ENCODE measurements at places on chromosomes 3 and 15.

- DNase-seq: no peak
Observed at GRCh38 chr3:142706321-142707127, 17.3 kb upstream of the TRPC1 start.

GRCh38 chr3:152638707-152639450 lies 196.1 kb upstream of the P2RY1 start:
- DNase-seq: no peak

- DNase-seq: no peak
Observed at GRCh38 chr3:100634493-100635272, 25.3 kb downstream of the ADGRG7 start.

DNA sequence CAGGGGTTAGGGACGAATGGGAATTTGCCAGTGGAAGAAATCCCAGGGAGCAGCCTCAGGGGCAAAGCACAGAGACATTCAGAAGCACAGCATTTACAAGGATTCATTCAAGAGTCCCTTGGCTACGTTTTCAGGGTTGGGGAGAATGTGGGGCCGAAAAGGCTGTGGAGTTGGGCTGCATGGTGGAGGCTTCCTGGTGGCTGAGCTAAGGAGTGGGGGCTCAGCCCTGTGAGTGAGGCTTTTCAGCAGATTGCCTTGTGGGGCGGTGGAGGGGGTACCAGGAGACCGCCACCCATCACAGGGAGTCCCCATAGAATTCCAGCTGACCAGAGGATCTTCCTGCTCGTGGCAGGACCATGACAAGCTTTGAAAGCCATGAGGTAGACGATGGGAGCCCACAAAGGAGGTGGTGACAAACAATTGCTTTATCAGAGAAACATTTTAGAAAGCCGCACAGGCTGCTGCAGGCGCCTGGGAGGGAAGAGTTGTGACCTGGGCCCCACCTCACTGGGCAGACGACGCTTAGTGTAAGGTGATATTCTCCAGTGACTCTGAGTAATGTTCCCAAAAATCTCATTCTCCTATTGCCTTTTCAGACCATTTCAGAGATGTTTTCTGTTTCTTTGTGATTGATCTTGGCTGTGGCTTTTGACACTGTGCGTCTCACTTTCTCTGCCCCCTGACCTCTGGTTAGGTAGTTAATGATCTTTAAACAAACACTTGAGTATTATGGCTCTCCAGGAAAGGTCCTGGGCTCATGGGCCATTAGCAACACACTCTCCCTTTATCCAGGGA lies 128.0 kb downstream of the DNAJB8 start:
- DNase-seq: no peak

DNA sequence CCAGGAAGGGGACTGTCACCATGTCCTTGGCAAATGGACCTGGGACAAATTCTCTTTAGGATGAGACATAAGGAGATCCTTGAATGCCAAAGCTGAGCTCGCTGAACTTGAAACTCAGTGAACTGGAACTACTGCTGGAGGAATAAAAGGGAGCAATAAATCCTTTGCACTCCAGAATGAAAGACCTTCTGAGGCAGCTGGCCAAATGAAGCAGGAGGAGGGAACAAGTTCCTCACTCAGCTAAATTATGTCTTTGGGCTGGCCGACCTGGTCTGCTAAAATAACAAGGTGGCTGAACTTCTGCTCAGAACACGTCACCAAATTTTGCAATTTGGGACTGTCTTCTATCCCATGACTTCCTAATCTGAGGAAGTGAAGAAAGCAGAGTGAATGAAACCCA lies 314.7 kb downstream of the LPP start:
- DNase-seq: no peak

GRCh38 chr15:88491158-88491557 lies 23.6 kb downstream of the MRPS11 start:
- DNase-seq: peak; percentile 70

- peak; percentile 7 for DNase-seq
Observed at GRCh38 chr15:36251450-36251849, 328.0 kb upstream of the CDIN1 start.
